ENCODE measurements at places on chromosomes 1 and 21. TPM values are rescaled to one million over a fixed set of nuclear protein-coding genes. Genes with fewer than 3 reads are reported as not detected.

DNA sequence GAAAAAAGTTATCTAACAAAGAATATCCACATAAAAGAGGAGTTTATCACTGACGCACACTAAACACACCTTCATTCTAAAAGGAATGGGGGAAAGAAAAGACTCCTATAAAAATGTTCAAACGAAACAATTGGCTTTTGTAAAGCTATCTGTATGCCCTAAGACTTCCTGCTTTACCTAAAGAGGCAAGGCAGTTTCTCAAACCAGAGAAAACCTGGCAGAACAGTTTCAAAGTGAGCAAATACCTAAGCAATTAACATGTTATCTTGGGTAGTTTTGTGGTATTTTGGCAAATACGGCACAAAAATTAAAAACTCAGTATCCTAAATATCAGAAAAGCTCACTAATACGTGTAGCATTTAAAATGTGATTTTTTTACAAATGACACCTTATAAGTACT lies 1.9 kb downstream of the PUM1 start:
- DNase-seq, result no peak

DNA sequence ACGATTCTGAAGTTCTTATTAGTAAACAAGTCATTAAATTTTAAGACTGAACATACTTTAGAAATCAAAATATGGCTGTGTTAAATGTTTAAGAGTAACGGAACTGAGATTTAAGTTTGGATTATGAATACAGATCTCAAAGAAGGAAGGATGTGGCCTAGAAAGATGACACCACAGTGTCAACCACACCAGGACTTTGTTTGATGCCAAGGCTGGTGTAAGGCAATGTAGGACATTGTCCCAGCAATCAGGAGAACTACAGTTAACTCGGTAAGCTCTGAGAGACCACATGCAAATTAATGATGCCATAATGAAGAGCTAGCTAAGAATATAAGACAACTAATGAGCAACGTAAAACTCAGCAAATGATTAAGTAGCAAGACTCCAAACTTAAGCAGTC lies 932.9 kb downstream of the ADGRL2 start:
- no peak for DNase-seq

DNA sequence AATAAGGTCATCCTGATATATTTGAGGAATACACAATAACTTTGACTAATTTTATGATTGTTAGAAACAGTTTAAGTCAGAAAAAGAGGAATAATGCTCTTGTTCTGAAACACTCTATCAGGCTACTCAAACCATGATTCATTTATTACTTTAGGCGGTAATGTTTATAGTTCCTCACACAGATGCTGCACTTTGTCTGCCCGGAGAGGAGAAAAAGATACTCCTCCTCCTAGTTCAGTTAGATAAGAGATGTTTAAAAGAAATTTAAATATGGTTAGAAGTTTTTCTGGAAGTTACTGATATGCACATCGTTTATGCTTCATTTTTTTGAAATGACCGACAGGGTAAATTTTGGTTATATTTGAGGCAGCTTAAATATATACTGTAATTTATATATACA lies 103.0 kb downstream of the ZMYM4 start:
- DNase-seq, result no peak

SIPA1L2 gene
- total RNA-seq, result 34.2 TPM

TRNP1 gene
- total RNA-seq, result 16.7 TPM

- DNase-seq, result no peak
Observed at GRCh38 chr1:226563666-226564065, 15.1 kb downstream of the STUM start.

GRCh38 chr21:34897828-34898227 lies 151.3 kb downstream of the RUNX1 start:
- DNase-seq, result no peak

DNA sequence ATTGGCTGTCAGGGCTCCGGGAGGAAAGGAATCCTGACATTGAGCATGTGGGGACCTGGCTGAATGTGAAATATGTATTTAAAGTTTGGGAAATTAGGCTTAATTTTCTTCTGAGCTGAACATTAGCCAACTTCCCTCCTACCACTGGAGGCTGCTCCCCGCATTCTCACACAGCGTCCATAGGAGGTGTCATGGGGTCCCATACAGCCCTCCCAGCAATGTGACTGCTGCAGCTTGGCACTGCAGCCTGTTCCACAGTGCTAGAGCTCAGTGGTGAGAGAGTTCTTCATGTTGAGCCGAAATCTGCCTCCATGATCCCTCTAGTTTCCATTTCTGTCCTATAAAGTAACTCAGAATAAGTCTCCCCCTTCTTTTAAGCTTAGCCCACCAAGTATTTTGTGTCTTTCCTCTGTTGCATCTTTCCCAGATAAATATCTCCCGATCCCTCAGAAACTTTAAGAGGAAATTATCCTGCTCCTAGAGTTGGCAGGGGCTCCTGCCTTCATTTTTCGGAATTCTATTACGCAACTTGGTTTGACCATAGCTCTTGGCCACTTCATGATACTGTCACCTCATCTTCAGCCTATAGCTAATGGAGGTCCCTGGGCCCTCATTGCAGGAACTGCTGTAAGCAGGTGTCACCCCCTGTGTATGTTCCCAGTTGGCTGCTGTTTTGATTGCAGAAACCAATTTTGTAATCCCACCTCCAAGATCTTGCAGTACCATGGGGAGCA lies 2.0 kb downstream of the FCRL6 start:
- no peak for DNase-seq

GRCh38 chr1:243921111-243921510 lies 71.1 kb upstream of the AKT3 start:
- no peak for DNase-seq

DNA sequence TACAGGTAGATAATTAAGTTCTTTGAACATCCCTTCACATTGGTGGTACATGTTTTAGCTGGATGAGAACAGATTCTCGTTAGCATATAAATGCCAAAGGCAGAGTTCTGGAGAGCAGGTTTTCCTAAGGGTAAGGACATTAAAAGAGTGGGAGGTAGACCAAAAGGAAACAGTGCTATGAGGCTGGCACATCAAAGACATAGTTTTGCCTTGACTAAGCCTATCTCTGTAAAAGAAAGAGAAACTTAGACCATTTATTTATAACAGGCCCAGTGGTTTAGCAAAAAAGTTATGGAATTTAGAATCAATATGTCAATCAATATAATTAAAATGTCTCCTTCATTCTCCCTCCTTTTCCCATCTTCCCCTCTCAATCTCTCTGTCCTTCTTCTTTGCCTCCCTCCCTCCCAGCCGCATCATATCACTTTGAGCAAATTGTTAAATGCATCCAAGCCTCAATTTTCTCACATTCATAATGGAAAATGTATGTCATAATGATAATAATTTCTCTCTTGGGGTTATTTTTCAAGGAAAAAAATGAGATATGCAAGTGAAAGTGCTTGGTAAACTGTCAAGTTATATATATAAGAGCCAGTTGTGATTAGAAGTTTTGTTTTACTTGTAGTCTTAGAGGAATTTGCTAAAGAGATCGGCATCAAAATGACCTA lies 209.9 kb upstream of the SGIP1 start:
- DNase-seq, result no peak

GPR161 gene
- 76.2 TPM for total RNA-seq

KRTAP10-5 gene
- not detected for total RNA-seq

DNA sequence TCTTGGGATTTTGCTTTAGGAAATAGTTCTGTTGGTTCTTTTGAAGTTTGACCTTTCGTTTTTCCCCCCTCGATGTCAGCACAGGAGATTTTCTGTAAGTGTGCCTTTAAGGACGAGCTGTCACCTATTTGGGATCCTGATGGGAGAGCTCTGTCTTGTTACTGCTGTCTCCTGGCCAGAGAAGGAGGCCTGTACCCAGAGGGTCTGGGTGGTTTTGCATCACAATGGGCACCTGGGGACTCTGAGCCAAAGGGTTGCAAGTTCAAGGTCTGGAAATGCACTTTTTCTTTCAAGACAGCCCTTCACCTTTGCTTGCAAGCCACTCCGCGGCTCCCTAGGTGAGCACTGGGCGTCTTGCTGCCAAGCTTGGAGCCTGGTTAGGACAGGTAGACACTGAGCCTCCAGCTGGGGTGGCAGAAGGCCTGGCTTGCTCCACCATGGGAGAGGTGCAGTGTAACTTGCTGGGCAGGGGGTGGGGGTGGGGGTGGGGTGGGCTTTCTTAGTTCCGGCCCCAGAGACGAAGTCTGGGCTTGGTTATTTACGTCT lies 2.9 kb downstream of the AJAP1 start:
- no peak for DNase-seq

GRCh38 chr1:150507912-150508864 lies at the start of gene ECM1:
Gene ECM1, plus strand, starts transcription at chr1:150508109. Its CDS starts 101 bp downstream, at chr1:150508210.
- peak; percentile 71 for DNase-seq

DNA sequence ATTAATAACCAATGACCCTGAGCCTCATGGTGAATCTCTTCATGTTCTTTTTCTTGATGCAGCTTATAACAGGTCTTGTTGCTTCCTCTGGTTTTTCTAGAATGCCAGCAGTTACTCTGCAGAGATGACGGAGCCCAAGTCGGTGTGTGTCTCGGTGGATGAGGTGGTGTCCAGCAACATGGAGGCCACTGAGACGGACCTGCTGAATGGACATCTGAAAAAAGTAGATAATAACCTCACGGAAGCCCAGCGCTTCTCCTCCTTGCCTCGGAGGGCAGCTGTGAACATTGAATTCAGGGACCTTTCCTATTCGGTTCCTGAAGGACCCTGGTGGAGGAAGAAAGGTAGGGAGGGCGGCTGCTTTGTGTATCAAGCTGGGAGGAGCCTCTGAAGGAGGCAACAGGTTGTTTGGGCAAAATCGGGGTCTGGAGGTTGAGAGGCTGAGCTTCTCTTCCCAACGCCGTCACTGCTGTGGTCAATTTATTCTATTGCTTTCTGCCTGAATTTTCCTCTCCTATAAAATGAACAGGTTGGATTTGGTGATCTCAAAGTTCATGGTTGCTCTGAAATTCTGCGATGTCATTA lies 6.7 kb downstream of the ABCG1 start:
- no peak for DNase-seq

DNA sequence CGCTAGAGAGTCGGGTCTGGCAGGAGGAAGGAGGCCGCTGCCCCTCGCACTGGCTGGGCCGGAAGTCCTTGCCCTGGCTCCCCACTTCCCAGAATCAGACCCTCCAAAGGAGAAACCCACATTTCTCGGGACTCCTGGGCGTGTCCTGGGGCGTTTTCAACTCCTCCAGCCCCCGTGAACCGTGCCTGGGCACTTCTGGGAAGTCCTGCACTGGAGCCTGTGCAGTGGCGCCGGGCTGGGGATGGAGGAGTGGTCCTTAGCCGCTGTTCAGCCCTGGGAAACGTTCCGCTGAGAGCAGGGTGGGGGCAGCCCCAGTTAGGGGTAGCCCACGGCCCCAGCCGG lies 3.0 kb downstream of the IGSF21 start:
- no peak for DNase-seq

HFM1 gene
- total RNA-seq, result 69.3 TPM

GJA4 gene
- total RNA-seq, result 3.3 TPM

GRCh38 chr1:220011620-220012019 lies 34.7 kb downstream of the EPRS1 start:
- DNase-seq, result no peak

DNA sequence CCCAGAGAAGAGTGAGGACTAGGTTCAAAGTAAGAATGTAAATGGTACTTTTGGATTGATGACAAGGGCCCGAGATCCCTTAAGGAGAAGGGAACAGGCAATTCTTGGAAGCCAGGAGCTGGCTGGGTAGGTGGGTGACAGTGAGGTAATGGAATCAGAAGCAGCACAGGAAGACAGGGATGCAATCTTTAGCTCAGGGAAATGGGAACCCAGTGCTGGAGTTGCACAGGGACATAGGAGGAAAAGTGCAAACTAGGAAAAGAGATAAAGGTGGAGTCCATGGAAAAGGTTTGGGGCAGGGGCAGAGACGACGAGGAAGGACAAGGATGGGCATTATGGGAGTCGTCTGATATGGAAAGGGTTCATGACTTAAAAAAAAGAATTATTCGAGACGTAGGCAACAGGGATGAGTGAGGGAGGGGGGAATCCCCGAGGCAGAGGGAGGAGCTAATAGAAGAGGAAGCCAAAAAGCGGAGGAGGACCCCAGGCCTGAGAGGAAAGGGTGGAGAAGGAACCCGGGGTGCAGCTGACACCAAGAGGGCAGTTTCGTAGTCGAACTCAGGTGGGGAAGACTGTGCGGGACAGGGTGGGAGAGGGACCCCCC lies 495 bp downstream of the PI4KB start:
- peak; percentile 57 for DNase-seq

DNA sequence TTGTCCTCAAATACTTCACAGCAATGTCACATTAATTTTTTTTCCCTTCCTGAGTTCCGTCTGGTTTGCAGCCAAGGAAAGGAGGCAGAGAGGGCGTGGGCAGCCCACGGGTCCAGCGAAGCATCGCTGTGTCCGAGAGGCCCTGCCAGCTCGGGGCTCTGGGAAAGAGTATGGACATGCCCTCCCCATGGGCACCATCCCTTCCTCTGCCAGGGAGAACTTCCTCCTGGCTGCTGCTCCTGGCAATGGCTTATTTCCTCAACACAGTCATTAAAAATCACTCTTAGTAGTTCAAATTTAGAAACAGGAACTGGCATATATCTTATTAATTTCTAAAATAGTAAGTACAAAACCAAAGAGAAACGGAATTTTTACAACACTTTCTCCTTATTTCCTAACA lies 115.4 kb downstream of the RIPK4 start:
- DNase-seq, result no peak

- DNase-seq, result no peak
Observed at GRCh38 chr1:230423951-230424350, 2.2 kb downstream of the PGBD5 start.

DNA sequence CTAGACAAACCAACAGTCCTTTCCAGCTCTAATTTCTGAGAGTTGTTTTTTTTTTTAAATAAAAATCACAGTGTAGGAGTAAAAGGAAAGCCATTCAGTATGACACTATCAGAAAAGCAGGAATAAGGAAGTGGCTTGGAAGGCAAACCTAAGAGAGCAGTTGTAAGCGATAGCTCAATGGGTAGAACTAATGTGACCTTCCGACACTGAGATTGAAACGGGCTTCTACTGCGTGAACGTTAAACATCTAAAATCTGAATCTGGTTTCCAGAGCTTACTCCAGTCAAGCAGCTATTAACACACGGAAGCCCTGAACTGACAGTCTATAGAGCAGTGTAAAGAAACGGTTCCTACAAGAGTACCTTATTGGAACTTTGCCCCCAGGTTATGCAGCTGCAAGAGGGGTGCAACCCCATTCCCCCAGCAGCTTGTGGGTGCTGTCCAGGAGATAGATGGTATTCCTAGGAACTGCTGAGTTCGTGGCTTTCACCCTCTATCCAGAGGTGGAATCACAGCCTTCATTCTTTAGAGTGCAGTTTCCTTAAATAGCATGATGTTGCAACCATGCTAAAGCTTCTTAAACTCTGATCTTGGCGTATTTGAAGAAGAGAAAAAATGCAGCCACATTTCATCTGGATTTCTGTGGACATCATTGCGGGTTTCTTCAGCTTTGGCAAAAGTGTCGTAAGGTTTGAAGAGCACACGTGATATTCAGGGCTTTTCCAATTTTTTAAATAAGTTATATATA lies 3.3 kb upstream of the IRF2BP2 start:
- DNase-seq, result no peak

GRCh38 chr1:118185084-118185832 lies at the start of gene SPAG17:
Gene SPAG17, minus strand, starts transcription at chr1:118185228. Its CDS starts 71 bp downstream, at chr1:118185157.
- no peak for DNase-seq

ZNF593OS gene
- total RNA-seq, result not detected

GRCh38 chr1:8202182-8202905 lies 115.6 kb upstream of the SLC45A1 start:
- DNase-seq, result no peak
